Calu3 (cell line): ENCODE measurements at places on chromosomes 5 and 9.

DNA sequence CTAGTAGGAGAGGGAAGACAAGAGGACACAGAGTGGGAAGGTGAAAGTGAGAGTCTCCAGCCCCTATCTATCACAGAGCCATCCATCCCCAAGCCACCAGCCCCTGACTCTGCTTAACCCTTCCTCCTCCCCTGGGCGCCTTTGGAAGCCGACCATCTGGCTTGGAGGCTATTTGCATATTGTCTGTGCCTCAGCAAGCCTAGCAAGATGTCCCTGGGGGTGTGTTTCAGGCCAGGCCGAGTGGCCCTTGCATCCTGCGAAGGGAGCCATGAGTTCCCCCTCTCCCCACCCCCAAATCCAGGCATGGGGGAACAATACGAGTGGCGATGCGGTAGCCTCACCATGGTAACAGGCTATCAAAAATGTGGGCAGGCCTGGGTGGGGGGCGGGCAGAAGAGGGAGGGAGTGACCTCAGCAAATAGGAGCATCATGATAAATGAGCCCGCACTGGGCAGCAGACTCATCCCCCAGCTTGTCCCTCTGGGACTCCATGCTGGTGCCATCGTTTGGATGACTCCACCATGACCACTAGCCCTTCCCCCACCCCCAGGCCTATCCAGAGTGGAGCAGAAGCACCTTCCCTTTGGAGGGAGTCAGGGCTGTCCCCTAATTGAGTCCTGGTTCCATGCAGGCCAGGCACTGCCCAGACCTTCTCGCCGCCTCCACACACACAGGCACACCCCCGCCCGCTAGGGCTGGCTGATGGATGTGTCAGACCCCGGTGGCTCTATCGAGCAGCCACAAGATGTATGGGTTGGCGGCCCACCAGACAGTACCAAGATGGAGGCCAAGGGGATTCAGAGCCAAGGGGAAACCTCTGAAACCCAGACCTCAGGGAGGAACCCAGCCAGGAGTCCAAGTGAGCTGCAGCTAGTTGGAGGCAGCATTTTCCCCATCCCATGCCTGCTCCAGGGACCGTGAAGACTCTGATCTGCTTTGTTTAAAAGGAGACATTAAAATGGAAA, 14.6 kb downstream of the URM1 start:
- no peak for DNase-seq

DNA sequence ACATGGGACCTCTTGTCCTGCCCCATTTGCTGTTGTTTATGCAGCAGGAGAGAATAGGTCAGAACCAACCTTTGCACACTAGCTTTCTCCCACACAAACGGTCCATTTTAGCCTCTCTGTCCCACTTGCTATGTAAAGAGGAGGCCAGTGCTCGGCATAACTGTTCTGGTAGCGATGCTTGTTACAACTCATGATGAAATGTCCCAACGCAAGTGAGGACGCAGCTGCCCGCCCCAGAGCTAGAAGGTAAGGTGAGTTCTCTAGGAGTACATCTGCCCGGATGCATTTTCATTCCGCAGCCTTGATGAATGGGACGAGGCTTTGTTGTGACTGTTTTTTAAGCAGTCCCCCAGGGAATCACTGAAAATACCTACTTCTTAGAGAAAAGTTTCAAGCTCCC, 14.1 kb downstream of the S1PR3 start:
- no peak for DNase-seq

DNA sequence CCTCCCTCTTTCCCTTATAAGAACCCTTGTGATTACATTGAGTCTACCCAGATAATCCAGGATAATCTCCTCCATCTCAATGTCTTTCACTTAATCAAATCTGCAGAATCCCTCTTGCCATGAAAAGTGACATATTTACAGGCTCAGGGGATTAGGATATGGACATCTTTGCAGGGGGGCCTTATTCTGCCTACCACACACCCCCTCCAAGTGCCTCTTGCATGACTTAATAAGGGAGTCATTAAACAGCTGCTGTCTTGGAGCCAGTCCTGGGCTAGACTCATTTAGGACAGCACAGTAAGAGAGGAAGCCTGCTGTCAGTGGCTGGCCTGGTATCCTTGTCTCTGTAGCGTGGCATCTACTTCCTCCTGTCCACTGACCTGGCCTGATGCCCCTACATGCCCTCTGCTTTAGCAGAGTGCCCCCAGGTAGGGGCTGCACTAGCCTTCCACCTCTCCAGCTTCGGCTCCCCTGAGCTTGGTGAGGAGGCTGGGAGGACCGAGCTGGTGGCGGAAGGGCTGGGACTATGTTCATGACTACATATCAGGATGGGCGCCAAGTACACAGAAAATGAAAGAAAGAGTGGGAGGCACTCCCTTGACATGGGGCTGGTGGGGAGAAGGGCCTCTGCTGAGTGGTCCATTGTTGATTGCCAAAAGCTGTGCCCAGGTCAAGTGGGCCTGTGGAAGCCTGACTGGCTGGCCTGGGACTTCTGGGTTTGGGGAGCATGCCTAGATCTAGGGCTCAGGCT, 17.2 kb downstream of the ENHO start:
- no peak for DNase-seq

DNA sequence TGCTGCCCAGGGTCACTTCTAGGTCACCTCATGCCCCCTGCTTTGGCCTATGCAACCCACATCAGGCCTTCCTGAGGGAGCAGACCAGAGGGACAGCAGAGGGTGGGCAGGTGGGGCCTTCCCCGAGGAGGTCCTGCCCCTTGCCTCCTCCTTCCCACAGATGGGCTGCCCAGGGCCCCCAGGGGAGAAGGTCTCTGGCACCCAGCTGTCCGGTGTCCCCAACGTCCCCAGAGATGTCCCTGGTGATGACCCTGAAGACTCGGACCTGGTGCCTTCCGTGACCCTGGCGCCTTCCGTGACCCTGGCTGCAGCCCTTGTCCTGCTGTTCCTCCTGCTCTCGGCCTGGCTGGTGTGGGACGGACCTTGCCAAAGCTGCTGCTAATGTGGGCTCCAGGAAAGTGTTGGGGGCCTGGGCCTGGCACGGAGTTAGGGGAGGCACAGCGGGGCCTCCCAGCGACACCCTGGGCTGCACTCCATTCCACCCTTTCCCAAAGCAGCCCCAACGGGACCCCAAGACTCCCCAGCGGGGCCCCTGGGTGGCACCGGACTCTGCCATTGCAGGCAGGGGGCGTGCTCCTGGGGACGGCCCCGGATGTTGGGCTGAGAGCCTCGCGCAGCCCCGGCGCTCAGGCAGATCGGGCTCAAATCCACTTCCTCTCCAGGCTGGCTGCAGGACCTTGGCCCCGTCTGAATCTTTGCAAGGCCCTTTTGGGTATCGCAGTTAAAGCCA, 6.8 kb upstream of the SLC2A6 start:
- DNase-seq, result no peak

GRCh38 chr9:135056541-135056940, 30.9 kb upstream of the OLFM1 start:
- DNase-seq, result no peak

DNA sequence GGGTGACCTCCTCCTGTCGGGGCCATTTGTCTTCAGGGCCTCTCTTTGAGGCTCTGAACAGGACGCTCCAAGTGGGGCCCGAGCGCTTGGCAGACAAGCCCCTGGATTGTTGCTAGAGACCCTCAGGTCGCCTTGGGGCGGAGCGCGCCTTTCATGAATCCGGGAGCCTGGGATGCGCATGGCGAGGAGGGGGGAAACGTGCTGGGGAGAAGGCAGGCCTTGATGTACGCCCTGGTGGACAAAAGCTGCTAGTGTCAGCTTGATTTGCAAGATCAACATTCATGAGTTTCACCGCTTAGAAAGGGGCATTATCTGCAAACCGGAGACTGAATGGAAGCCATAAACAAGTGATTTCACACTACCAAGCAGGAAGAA, 226.3 kb downstream of the SMARCA2 start:
- no peak for DNase-seq

GRCh38 chr5:41871852-41872251, 1.6 kb upstream of the OXCT1 start:
- no peak for DNase-seq

DNA sequence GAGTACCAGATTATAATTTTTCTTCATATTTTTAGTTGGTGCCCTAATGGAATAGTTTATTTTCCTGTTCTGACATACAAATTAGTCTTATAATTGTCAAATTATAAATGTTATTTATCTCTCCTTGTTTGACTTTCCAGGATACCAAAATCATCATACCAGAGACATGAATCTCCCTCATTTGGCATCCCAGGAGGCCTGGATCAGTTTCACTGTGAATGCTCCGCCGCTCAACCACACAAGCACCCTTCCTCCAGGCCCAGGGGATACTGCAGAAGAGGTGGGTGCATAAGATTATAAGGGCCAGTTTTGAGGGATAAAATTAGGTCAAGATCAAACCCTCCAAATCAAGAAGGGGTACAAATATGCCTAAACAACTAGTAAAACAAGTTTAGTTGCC, 1229.3 kb downstream of the CDH12 start:
- no peak for DNase-seq

DNA sequence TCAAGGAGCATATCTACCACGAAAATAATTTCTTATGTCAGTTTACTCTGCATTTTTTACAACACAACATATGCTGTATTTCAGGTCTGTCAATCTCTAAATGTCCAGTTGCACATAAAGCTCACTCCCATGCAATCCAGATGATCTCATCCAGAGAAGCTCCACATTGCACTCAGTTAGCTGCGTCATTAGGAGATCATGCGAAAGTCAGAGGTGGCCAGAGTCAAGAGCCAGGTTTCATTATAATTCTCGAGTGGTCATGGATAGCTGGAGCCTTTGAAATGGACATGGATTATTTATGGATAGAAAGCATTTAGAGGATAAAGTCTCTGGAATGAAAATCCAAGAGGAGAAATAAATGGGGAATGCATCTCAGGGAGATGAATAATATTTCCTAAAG, 232.3 kb downstream of the GAS1 start:
- DNase-seq, result no peak

GRCh38 chr9:76616780-76617179, 147.5 kb upstream of the PCA3 start:
- no peak for DNase-seq

- DNase-seq, result no peak
Measured at GRCh38 chr5:10635867-10636350, 72.0 kb downstream of the ANKRD33B start.

DNA sequence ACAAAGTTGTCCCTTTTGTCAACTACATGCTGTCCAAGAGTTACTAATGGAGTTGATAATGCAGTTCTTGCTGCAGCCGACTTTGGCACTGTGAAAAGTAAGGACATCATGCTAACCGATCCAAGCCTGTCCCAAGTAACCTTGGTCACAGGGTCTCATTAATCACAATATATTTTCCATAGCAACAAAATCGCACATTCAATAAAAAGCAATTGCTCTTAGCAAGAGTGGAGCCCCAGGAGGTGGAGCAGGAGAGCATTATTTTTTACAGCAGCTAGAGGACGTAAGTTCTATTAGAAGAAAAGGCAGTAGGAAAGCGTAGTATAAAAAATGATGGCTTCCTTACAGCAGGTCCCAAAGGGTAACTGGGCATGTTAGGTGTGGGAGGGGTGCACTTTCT, 570.3 kb downstream of the EBF1 start:
- DNase-seq, result no peak

DNA sequence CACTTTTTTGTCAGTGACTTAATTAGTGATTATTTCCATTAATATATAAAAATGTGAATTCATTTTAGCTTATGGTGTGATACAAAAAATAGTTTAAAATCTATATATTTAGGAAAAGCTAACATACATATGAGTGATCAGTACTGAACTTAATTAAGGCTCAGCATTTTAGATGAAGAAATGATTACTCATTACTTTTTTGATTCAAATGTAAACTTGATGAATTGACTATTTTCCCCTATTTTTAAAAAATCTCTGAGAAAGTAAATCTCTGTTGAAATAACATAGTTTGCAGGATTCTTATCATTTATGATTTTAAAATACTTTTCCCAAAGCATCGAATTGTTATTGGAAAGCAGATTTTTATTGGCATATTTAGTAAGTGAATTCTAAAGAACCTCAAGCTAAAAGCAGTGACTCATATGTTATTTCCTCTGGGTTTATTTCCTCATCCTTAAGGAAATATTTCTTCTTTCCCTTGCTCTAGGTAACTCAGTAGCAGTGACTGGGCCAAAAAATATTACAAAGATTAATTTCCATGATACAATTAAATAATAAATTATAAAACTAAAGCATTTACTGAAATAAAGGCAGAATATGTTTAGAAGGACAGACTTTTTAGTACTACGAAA, 290.6 kb downstream of the FER start:
- DNase-seq, result no peak

GRCh38 chr5:82152978-82153481, 125.1 kb downstream of the RPS23 start:
- DNase-seq, result no peak

DNA sequence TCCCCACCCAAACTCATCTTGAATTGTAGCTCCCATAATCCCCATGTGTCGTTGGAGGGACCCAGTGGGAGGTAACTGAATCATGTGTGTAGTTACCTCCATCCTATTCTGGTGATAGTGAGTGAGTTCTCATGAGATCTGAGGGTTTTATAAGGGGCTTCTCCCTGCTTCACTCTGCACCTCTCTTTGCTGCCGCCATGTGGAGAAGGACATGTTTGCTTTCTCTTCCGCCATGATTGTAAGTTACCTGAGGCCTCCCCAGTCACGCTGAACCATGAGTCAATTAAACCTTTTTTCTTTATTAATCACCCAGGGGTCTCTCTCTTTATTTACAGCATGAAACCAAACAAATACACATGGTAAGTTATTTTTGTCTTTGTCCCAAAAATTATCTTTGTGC, 726.1 kb downstream of the CDH18 start:
- DNase-seq, result no peak

GRCh38 chr5:41790038-41790776, 80.0 kb downstream of the OXCT1 start:
- DNase-seq, result no peak

DNA sequence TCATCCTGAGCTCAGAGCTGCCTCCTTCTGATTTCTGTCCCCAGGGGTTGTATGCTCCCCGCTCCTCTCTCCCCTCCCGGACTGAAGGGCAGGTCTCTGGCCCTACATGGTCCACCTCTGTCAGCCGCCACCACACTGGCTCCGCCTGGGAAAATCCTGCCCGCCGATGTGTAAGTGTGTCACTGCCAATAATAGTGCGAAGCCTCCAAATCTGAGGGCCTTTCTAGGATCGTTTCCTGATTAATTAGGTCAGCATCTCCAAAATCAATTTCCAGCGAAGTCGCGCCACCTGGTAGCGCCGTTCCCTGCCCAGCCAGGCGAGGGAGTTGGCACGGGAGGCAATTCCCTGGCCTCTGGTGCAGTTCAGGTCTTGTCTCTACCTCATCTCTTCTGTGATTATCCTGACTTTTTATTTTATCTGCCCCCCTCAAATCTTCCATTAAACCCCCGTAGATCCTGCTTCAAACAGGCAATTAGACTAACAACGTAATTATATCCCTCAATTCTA, 73.5 kb downstream of the ZNF618 start:
- DNase-seq, result no peak

DNA sequence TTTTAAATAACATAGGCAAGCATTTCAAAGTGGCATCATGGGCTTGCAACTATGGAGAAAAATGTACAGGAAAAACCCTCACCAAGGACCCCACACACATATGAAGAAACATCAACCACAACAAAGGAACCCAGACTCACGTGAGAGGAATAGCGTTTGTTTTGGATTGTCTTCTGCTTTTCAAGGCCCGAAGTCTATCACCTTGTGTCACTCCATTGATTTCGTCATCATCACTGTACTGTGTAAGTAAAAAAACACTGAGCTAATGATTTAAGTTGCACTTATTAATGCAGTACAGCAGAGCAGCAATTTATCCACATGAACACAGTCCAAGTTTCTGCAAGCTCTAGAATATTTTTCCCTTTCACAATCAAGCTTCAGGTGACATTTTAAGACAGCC, 72.4 kb downstream of the HABP4 start:
- DNase-seq, result no peak
